ENCODE measurements at places on chromosomes 16 and 17.

DNA sequence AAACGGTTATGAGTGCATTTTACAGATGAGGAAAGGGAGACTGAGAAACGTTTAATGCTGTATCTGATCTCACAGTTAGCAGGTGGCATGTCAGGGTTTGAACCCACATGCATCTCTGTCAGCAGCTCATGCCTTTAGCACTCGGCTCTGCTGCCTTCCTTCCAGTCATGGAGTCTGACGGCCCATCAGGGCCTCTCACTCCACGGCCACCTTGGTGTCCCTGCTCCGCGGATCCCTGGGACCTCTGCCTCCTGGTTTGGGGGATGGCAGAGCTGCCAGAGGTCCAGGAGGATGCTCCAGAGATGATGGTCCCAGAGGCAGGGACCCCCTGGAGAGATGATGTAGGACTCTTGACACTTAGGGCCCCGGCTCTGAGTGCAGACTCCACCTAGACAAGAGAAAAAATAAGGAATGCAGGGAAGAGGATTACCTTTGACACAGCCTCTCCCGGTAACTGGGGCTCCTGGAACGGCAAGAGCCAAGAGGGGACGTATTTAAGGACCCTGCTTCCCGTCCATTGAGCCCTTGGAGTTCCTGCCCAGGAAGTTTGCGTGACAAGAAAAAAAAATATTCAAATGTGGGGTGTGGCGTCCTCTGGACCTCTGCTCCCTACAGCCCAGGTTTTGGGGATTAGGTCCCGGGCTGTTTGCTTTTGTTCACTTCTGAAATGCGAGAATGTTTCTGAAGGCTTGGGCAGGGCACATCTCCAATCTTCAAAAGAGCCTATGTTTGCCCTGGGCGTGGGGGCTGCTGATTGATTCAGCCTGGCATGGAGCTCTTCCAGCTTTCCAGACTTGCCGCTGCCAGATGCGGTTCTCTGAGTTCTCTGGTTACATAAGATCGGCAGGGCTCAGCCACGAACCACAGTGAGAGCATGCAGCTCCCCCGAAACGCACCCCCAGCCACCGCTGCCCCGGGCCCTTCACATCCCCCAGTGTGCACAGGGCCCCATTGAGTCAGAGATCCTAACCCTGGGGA is at the start of gene ALDH3A1:
Gene ALDH3A1, minus strand, starts transcription at position 470 of the 978 bp plus-strand sequence. CDS start 3,169 bp downstream, outside the sequence.
- DNase-seq = peak; percentile 18

- no peak for DNase-seq
Measured at GRCh38 chr16:84052071-84052622, 9.6 kb upstream of the SLC38A8 start.

GRCh38 chr16:68074850-68075555 is 10.2 kb upstream of the NFATC3 start:
- no peak for DNase-seq

GRCh38 chr16:80058214-80058613 is 457.7 kb upstream of the MAF start:
- DNase-seq = no peak

- DNase-seq = no peak
Measured at GRCh38 chr16:53827741-53828140, 123.8 kb downstream of the FTO start.

DNA sequence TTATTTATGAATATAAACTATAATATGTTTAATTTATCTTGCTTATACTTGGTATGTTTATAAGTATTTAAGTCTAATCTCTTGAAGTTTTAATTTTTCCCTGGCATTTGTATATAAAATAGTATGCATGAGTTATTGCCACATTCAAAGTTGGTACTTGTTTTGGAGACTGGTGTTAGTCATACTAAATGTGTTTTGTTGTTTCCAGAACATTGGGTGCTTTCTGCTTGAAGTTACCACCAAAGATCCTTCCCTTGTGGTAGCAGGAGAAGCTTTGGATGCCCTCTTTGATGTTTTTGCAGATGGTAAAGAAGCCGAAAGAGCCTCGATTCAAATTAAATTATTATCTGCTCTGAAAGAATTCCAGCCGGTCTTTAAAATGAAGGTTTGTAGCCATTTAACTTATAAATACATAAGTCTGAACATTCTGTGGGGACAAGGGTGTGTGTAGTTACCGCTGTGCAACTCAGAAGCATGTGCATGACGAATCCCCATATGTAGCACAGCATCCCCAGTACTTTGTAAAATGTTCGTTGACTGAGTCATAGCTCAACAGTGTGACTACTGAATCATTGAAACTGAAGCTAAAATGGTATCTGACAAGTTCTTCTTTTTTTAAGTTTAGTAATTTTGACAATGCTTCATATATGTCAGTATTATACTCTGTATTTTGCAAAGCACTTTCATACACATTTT is 36.4 kb downstream of the HEATR3 start:
- no peak for DNase-seq

GRCh38 chr17:57512258-57512657 is 232.8 kb downstream of the CCDC182 start:
- no peak for DNase-seq

- no peak for DNase-seq
Measured at GRCh38 chr16:73545755-73546154, 497.8 kb upstream of the ZFHX3 start.

GRCh38 chr17:17341452-17341851 is 38.3 kb downstream of the NT5M start:
- DNase-seq = no peak

- DNase-seq = no peak
Measured at GRCh38 chr17:51508048-51508447, 247.7 kb downstream of the UTP18 start.

DNA sequence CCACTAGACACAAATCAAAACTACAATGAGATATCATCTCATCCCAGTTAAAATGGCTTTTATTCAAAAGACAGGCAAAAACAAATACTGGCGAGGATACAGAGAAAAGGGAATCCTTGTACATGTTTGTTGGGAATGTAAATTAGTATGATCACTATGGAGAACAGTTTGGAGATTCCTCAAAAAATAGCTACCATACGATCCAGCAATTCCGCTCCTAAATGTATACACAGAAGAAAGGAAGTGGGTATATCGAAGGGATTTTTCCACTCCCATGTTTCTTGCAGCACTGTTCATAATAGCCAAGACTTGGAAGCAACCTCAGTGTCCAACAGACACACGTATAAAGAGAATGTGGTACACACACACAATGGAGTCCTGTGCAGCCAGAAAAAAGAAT is 35.3 kb downstream of the KATNIP start:
- no peak for DNase-seq

DNA sequence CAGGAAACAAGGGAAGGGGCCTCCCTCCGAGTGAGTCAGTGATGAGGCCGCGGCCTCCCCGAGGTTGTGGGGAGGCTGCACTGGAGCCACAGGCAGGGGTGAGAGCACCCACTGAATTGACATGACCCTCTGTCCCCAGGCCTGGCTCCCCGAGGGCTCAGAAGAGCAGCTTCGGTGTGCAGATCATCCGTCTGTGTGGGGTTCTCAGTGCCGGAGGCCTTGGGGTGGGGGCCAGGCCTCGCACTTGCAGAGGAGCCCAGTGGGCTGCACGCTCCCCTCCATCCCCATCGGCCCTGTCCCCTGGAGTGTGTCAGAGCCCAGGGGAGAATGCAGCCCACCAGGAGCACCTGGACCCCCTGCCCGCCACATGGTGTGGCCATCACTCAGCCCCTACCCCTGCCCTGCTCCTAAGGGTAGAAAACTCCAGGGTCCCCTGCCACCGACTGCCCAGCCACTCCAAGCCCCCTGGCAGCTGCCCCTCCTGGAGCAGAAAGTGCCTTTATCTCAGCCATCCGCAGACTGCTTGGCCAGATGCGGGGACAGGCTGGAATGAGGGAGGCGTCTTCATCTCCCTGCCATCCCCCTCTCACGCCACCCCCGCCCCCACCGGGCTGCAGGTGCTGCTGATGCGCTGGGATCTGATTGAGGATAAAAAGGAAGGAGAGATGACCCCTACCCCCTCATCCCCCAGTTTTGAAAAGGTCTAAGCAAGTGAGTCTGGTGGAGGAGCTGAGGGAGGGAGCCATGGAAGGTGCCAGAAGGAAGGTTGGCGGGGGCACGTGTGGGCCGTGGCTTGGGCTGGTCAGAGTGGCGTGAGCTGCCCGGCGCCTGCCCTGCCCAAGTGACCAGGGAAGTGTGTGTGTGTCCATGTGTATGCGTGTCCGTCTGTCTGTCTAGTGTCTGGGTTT is 358.3 kb downstream of the SEC14L1 start:
- DNase-seq = no peak

DNA sequence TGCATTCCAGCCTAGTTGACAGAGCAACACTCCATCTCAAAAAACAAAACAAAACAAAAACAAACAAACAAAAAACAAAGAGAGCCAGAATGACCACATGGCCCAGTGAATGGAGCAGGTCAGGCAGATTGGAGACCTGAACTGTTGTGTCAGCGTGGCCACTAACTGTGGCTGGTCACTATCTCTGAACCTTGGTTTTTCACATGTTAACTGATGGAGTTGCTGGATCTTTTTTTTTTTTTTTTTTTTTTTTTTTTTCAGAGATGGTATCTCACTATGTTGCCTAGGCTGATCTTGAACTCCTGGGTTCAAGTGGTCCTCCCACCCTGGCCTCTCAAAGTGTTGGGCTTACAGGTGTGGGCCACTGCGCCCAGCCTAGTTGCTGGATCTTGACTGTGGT is 31.8 kb downstream of the RHBDL3 start:
- DNase-seq = no peak

- DNase-seq = no peak
Measured at GRCh38 chr17:70804161-70804560, 634.8 kb downstream of the KCNJ2 start.

DNA sequence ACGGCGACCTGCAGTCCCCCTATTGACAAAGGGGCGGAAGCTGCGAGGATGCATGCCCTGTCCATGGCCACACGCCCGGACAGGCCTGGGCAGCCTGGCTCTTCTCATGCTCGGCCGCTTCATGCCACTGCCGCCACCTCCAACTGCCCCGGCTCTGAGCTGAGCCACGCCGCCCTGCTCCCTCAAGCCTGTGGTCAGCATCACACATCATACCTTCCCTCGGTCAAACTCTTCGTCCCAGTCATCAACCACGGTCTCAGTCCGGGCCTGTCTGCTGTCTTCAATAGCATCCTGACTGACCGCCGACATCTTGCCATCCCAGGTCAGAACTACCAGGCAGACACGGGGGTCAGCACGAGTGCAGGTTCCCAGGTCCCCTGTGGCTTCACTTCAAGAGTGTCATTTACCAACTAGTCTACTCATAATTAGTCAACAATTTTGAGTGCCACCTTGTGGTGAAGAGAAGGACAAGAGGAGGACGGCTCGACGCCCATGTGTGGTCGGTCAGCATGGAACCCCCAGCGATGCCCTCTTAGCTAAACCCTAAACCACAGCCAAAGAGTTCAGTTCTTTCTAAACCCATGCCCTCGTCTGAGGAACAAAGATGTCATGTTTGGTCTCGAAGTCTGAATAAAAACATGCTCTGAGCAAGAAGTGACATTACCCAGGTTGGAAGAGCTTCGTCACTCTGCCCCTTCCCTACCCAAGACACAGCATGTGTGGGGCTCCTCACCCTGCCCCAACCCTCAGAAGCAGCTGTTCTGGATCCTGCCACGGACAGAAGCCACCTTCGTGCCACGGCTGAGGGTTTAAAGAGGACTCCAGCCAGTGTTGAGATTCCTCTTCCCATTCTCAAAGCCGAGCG is 16.9 kb upstream of the CYTH1 start:
- DNase-seq = no peak

GRCh38 chr17:41836550-41837196 is 641 bp upstream of the NT5C3B start:
- no peak for DNase-seq

DNA sequence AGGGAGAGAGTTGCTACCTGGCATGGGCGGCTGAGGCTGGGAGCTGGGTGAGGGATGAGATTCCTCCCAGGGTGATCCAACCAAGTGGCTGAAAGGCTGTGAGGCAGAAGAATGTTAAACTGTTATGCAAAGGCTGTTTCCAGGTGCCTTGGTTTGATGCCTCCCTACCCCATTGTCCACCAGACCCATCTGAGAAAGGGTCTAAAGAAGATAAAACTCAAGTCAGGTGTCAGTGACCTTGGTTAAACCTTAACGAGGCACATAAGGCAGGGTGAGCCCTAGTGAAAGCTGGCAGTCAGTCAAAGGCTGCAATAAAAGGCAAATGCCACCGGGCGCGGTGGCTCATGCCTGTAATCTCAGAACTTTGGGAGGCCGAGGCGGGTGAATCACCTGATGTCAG is 23.8 kb downstream of the LDHD start:
- DNase-seq = no peak

GRCh38 chr16:4313563-4314531 is 2.0 kb upstream of the GLIS2 start:
- peak; percentile 90 for DNase-seq

GRCh38 chr17:51491416-51491815 is 231.1 kb downstream of the UTP18 start:
- DNase-seq = no peak

- peak; percentile 18 for DNase-seq
Measured at GRCh38 chr17:2123375-2124251, 68.7 kb downstream of the HIC1 start.

DNA sequence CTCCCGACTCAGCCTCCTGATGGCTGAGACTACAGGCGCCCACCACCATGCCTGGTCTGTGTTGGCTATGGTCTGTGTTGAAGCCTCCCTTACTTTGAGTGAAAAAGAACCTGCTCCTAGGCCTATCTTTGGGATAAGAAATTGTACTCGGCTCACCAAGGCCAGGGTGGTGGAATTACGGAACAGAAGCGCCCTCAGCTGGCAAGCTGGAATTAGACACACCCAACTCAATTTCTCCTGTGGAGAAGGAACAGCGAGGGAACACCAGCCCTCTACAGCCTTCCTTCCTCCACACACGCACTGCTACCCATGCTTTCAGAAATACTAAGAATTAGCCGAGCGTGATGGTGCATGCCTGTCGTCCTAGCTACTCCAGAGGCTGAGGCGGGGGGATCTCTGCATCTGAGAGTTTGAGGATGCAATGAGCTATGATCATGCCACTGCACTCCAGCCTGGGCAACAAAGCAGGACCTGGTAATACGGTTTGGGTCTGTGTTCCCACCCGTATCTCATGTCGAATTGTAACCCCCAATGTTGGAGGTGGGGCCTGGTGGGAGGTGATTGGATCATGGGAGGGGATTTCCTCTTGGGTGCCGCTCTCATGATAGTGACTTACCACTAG is 40.1 kb upstream of the RBBP6 start:
- peak; percentile 83 for DNase-seq

- DNase-seq = no peak
Measured at GRCh38 chr17:31508288-31509094, 117.0 kb downstream of the RAB11FIP4 start.

DNA sequence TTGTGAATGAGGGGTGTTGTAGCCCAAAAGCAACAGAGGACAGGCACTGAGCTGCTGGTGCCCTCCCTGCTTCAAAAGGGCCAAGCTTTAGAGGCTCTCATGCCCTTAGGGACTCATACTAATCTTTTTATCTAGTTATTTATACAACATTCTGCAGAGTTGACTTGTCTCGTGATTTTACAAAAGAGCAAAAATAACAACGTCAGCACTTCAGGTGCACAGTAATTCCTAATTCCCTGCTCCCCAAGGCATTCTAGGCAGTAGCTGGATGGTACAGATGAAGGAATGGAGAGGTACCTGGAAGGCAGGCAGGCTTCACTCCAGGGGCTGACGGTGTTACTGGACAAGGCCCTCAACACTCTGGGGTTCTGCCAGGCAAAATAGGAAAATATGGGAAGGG is 406.7 kb upstream of the CCL2 start:
- DNase-seq = no peak

- peak; percentile 25 for DNase-seq
Measured at GRCh38 chr16:11076259-11077018, 132.1 kb downstream of the CLEC16A start.

Data from ELF-1 (cell line).